ENCODE measurements at places on chromosomes 16 and 17. TPM values are rescaled to one million over a fixed set of nuclear protein-coding genes. Genes with fewer than 3 reads are reported as not detected.

CTF1 gene
- total RNA-seq, result 2.1 TPM

KRTAP9-8 gene
- total RNA-seq, result not detected

MYH11 gene
- total RNA-seq, result not detected

TMEM238L gene
- not detected for total RNA-seq

SKAP1 gene
- not detected for total RNA-seq

UMOD gene
- total RNA-seq, result not detected

CLEC18A gene
- 0.45 TPM for total RNA-seq

C17orf107 gene
- total RNA-seq, result 4.0 TPM

TNFRSF17 gene
- total RNA-seq, result not detected

SRCIN1 gene
- total RNA-seq, result 4.2 TPM

CD300LB gene
- total RNA-seq, result not detected

OSBPL7 gene
- total RNA-seq, result 3.0 TPM

RGS11 gene
- total RNA-seq, result 0.49 TPM

PRSS22 gene
- total RNA-seq, result 12.3 TPM

ZFPM1 gene
- 2.0 TPM for total RNA-seq

AIPL1 gene
- total RNA-seq, result not detected

ORC6 gene
- total RNA-seq, result 28.2 TPM

SLC7A6OS gene
- 15.6 TPM for total RNA-seq

IKZF3 gene
- total RNA-seq, result not detected

ACSM2A gene
- not detected for total RNA-seq

KCNJ18 gene
- not detected for total RNA-seq

Measured in mammary epithelial cell (primary cell).